ENCODE measurements at places on chromosomes 16 and 17. TPM values are rescaled to one million over a fixed set of nuclear protein-coding genes. Genes with fewer than 3 reads are reported as not detected.

- DNase-seq: peak; percentile 97
Observed at GRCh38 chr17:67824735-67825626, at the start of gene BPTF. BPTF (plus strand) TSS chr17:67825503; CDS start chr17:67825725, 222 bp downstream.

GRCh38 chr16:77723108-77723514, 797 bp downstream of the NUDT7 start:
- DNase-seq: no peak

Gene ZNF232
- 8.4 TPM for total RNA-seq

GRCh38 chr17:44221084-44221861, 1.8 kb upstream of the UBTF start:
- peak; percentile 93 for DNase-seq

- peak; percentile 40 for DNase-seq
Observed at GRCh38 chr16:72946474-72947194, 101.3 kb downstream of the ZFHX3 start.

Gene OTOP2
- not detected for total RNA-seq

Gene MFSD6L
- total RNA-seq: 0.92 TPM

GRCh38 chr16:31471875-31472708, at the start of gene TGFB1I1:
TGFB1I1 (plus strand) TSS chr16:31472152; CDS start chr16:31472189, 37 bp downstream.
- DNase-seq: peak; percentile 87

Gene ZNF174
- total RNA-seq: 7.6 TPM

GRCh38 chr16:20094157-20094556, 20.5 kb upstream of the GPR139 start:
- no peak for DNase-seq

DNA sequence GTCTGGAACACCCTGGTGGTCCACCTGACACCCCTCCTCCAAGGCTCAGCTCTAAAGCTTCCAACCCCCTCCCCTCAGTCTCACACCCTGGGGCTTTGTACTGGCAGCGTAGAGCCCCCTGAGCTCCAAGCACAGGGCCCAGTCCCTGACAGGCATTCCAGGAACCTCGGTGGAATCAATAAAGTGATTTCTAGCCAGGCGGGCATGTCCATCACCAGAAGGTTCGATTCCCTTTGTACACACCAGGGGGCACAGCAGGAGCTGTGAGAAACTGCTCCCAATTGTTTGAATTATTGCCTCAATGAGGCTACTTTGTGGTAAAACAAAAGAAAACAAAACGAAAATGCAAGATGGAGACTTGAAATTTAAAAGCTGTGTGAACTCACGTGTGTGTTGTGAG, 51.8 kb downstream of the SMPD3 start:
- DNase-seq: peak; percentile 22

Gene SPN
- total RNA-seq: 0.62 TPM

DNA sequence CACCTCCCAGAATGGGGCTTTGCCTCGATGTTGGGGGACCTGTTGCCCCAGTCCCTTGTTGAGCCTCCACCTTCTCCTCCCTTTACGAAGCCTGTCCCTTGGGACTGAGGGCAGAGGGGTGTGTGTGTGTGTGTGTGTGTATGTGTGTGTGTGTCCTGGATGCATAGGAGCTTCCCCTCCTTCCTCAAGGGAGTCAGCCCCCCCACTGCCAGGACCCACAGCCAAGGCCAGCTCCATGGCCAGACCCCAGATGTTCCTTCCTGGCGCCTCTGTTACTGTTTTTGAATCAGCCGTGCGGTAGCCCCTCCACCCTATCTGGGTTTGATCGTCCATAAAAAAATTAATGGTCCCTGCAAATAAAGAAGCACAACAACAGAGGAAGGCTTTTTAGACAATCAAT, 17.7 kb upstream of the DOK4 start:
- DNase-seq: no peak

Gene DUSP3
- 80.3 TPM for total RNA-seq

GRCh38 chr17:40555296-40556190, 9.7 kb downstream of the CCR7 start:
- no peak for DNase-seq

Gene CNTD1
- not detected for total RNA-seq

DNA sequence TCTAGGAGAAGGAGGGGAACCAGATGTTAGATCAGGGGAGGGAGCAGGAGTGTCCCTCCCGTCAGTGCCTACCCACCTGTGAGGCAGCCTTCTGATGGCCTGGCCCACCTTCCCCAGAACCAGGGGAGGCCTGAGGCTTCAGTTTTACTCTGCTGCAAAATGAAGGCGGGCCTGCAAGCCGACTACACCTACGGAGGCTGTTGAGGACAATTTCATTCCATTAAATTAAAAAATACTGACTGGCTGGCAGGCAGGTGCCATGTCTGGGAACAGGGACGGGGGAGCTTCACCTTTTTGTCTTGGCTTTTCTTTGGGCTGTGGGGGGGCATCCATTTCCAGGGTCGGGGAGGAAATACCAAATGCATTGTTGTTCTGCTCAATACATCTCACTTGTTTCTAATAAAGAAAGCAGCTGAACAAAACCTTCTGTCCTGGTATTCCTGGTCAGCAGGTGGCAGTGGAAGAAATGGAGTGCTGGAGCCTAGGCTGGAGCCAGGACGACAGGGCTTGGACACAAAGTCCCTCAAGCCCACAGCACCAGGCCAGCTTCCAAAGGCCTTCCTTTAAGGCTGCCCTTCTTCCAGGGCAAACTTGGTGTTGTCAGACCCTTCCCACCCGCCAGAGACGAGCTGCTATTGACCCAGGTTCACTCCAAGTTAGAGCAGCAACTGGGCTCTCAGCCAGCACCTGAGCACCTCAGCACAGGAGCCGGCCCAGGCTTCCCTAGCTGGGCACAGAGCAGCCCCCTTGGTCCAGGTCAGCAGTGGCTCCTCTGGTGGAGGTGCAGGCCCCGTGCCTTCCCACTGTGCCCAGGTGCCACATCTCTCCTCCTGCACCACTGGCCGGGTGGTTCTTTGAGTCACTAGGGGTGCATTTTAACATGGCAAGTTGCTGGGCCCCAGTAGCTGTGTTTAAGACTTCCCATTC, 23.5 kb downstream of the PLCD3 start:
- DNase-seq: no peak

DNA sequence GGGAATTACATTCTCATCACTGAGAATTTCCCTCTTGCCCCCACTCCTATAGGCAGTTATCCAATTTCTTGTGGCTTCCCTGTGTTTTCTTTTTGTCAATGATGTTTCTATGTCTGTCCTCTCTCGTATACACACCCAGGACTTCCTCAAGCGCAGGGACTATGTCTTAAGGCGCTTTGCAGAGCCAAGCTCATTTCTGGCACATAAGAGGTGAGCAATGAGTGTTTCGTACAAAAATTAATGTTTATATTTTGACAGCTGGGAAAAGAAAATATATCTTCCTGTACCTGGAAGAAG, 947 bp downstream of the DDX42 start:
- DNase-seq: peak; percentile 8

DNA sequence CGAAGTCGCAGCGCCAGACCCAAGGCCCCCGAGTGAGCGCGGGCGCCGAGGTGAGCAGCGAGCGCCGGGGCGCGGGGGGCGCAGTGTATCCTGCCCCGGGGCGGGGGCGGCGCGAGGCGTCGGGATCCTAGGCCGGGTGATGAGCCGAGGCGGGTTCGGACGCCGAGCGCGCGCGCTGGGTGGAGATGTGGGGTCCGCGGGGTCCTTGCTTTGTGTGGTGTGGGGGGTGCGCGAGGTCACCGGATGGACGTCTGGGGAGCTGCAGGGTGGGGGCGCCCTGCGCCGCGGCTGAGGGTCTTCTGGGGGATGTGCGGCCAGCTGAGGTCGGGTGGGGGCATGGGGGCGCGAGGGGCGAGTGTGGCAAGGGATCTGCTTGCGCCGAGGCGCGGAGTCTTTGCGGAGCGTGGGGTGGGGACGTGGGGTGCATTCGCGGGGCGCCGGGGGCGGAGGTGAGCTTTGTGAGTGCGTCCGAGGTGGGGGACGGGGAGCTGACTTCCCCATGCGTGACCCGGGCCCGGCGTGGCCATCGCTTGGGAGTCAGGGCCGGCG, 560 bp downstream of the RAI1 start:
- DNase-seq: peak; percentile 51

GRCh38 chr16:19843371-19843770, 41.3 kb downstream of the GPRC5B start:
- DNase-seq: no peak

- no peak for DNase-seq
Observed at GRCh38 chr16:53542283-53542682, 39.3 kb upstream of the AKTIP start.

Gene SALL1
- total RNA-seq: 0.21 TPM

Gene PPP1R27
- total RNA-seq: 11.9 TPM

- DNase-seq: no peak
Observed at GRCh38 chr17:34862384-34862783, 98.9 kb downstream of the CCT6B start.

- DNase-seq: peak; percentile 84
Observed at GRCh38 chr17:39196808-39197291, 619 bp downstream of the CACNB1 start.

Gene OR1D2
- not detected for total RNA-seq

DNA sequence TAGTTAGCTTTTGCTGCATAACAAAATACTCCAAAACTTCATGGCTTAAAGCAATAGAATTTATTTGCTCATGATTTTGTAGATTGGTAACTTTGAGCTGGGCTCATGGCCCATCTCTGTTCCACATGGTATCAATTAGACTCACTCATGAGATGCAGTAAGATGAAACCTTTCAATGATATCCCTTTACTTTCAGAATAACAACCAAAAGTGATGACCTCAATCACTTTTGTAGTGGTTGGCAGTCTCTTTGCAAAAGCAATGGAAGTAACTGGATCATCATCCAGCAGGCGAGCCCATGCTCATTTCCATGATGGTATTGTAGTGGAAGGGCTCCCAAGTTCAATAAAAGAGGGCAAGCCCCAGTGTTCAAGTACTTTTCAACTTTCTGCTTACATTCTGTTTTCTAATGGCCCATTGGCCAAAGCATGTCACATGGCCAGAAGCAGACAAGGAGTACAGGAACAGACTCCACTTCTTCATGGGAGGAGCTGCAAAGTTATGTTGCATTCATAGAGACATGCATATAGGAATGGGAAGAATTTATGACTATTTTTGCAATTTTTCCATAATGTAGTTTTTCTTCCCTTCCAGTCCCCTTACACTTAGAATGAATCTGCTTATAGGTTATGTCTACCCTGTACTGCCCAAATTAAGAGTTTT, 41.7 kb downstream of the EFCAB5 start:
- DNase-seq: no peak

- DNase-seq: no peak
Observed at GRCh38 chr16:27676839-27677238, 126.9 kb downstream of the KATNIP start.

DNA sequence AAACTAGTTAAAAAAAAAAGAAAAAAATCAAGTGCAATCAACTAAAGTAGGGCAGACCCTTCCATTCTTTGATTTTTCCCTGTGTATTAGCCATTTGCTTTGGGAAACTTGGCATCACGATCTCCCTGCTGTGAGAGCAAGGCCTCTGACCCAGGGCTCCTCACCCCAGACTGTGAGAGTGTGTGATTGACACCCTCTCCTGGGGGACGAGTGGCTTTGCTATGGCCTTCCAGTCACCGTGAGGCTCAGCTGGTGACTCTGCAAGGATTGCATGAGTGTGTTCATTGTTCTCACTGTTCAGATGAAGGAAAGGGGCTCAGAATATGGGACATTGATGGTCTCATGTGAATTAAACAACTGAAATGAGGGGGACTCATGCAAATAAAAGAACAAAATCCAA, 69.0 kb upstream of the BCAR1 start:
- no peak for DNase-seq

DNA sequence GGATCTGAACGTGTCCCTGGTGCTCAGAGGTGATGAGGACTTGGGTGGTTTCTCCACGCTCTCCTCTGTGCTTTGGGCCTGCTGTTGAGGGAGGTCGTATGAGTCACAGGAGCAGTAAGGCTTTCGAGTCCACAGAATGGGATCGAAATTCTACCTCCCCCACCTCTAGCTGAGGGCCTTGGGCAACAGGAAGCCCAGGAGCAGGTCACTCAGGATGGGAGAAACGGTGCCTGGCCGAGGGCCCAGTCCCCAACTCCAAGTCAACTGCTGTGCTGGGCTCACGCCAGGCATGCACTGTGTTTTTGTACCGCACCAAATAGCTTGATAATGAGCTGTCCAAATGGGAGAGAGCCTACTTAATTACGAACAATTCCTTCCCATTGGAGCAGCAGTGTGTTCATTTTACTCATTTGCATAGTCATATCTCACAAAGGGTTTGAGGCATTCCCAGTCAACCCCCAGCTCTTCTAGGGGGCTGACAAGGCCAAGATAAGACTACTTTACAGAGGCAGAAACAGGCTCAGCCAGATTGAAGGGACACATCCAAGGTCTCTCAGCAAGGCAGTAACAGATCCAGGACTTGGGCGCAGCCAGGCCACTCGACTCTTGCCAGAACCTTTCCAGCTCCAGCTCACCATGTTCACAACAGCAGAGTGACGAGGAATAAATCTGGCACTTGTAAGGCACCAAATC, 53.6 kb downstream of the WNT3 start:
- DNase-seq: no peak

- DNase-seq: no peak
Observed at GRCh38 chr17:64388961-64389565, 1.6 kb downstream of the PECAM1 start.

- no peak for DNase-seq
Observed at GRCh38 chr17:65604070-65604469, 42.6 kb upstream of the AXIN2 start.

Gene SLC2A4
- total RNA-seq: 75.2 TPM

GRCh38 chr16:85782451-85782850, 16.9 kb downstream of the EMC8 start:
- no peak for DNase-seq

Gene ARRB2
- total RNA-seq: 14.6 TPM

DNA sequence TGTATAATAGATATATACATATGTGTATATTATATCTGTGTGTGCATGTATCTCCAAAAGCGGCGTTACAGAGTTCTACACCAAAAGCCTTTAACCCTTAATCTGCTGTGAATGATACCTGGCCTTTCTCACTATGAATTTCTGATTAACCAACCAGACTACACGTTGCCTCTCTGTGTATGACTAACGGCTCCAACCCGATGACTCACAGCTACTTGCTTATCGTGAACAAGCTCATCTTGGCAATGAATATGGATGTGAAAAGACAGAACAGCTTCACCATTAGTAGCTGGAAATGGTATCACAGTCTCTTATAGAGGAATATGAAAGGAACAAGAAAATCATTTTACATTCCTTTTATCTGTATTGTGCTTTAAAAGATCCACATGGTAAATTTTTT, 23.8 kb upstream of the ARHGAP44 start:
- no peak for DNase-seq

DNA sequence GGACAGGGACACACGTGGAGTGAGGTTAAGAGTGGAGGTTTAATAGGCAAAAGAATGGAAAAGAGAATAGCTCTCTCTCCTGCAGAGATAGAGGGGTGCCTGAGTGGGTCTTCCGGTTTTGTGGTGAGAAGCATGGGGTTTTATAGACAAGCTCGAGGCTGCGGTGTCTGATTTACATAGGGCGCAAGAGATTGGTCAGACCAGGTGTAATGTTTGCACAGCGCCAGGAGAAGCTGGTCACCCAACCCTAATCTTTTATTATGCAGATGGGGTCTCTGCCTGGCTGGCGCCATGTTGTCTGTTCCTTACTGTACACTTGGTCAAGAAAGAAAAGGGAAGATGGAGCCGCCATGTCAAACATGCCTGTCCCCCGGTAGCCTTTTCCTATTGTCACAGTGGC, 44.5 kb upstream of the MLYCD start:
- DNase-seq: no peak

GRCh38 chr16:87841340-87842208, 27.7 kb downstream of the SLC7A5 start:
- no peak for DNase-seq

Gene RHBDL3
- 1.6 TPM for total RNA-seq

- DNase-seq: no peak
Observed at GRCh38 chr17:55549140-55549539, 37.9 kb upstream of the SMIM36 start.
